ENCODE measurements at places on chromosomes 7 and 10.

DNA sequence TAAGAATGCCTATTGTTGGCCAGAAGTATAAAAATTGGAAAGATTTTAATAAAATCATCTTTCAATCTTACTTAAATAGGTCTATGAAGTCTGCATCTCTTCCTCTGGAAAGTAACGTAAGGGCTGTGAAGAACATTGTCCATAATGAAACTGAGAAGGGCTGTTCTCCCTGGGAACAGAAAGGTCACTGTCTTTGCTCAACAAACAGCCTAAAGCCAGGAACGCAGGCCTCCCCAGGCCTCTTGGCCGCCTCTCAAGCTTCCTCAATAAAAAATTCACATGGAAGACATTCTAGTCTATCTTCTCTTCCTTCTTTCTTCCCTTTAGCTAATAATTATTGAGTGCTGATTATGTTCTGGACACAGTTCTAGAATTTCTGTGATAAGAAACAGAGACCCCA is 9.1 kb upstream of the IDI2 start:
- DNase-seq, result no peak

GRCh38 chr10:49394933-49395740 is 752 bp downstream of the DRGX start:
- DNase-seq, result peak; percentile 20

DNA sequence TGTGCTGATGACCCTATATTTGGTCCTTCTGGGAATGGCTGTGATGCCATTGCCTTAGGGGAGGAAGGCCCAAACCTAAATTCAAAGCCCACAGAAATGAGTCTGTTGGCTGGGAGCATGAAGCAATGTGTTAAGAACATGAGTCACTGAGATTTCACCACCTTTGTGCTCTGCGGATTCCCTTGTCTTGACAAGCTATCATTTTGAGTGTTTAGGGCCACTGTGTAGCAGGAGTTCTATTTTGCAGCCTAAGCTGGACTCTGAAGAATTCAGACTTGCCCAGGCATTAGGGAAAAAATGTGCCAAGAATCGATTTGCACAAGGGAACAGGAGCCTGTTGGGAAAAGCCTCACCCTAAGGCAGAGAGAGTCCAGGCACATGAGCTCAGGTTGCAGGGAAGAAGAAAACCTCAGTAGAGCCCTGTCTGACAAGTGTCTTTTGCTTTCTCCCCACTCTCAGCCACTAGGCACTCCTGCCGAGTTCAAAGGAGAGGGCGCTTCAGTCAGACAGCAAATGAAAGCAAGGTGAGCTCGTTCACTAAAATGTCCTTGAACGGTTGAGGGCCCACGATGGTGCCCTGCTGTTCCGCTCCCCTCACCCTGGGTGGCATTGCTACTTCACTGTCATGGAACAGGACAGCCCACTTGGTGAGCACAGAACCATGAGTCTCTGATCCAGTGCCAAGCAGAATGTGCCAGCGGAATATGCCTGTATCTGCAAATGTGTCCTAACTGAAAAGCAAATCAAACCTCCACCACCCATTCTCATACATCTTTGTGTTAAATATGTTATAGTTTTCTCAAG is 93.6 kb downstream of the PRLHR start:
- DNase-seq, result no peak

DNA sequence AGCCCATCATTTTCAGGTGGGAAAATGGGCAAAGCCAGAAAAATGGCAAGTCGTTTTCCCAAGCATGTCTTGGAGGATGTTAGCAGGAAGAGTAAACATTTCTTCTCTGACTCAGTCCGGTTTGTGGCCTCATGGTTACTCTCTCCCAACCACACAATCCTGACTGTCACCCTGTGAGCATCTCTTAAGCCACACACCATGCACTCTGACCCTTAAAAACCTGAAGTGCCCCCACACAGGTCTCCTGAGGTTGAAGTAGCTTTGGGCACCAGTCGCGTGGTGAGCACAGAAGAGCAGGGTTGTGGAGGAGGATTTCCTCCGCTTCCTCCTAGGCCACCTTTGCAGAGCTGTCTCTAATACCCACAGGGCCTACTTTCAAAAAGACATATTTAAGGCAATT is 387.3 kb upstream of the NPVF start:
- DNase-seq, result no peak

DNA sequence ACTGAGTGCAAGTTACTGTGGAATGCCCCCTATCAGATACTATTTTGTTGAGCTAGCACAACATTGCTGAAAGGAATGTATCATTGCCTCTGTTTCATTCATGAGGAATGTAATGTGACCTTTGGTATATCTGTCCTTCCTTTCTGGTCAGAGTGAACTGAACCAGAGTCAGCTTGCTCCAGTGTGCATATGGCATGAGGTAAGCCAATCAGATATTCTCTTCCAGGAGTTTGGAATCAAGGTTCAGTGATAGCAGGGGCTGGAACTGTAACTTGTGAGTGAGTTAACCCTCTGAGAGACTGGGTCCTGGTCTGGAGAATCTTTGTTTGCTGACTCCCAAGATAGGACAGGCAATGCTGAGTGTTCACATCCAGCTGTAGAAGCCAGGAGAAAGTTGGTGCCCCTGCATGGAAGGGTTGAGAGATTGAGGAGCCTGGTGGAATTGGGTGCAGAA is 45.3 kb upstream of the OSBPL3 start:
- no peak for DNase-seq

- DNase-seq, result no peak
Observed at GRCh38 chr7:151690606-151691005, 170.9 kb upstream of the RHEB start.

DNA sequence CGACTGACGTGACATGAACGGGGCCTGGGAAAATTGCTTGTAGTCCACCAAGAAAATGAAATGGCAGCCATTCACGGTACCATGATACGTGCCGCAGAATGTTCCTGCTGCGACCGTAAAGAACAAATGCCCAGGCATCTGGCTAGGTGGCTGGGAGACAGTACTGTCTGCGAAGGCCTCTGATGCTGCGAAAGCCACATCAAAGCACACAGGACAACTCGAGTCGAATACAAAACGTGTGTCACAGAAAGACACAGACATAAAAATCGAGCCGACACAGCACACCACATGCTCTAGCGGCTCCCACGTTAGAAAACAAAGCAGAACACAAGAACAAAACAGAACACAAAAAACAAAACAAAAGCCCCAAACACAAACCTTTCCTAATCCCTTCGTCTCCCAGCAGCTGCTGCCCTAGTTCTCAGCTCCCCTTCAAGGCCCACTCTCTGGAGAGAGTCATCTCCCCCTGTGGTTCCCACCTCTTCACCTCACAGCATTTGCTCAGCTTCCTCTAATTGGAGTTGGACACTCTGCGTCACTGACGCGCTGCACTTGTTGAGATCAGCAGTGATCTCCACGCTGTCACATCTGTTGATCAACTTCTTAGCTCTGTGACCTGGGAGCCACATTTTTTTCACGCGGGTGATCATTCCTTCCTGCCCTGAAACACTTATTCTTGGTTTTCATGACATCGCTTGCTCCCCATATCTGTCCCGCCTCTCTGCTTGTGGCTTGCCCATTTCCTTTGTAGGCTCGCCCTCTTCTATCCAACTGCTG is 112.2 kb downstream of the CLEC2L start:
- peak; percentile 89 for DNase-seq

Measured in naive thymus-derived CD4-positive, alpha-beta T cell (primary cell).